Renal pelvis (tissue), 12 donors: ENCODE measurements at places on chromosomes 2 and 18.

DNA sequence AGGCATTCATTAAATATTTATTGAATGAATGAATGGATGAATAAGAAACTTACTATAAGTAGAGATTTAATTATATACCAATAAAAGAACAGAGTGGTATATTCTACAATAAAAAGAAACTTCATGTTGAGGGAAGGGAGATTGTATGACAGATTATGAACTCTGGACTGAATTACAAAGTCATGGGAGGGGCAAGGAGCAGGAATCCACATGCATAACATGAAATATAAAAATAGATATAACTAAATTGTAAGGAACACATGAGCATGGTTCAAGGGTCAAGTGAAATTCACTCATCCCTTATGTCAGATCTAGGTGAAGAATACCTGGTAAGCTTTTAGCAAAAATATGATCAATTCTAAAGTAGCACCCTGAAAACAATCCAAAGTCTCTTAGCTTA is 27.1 kb upstream of the TLK1 start:
- no peak for DNase-seq

DNA sequence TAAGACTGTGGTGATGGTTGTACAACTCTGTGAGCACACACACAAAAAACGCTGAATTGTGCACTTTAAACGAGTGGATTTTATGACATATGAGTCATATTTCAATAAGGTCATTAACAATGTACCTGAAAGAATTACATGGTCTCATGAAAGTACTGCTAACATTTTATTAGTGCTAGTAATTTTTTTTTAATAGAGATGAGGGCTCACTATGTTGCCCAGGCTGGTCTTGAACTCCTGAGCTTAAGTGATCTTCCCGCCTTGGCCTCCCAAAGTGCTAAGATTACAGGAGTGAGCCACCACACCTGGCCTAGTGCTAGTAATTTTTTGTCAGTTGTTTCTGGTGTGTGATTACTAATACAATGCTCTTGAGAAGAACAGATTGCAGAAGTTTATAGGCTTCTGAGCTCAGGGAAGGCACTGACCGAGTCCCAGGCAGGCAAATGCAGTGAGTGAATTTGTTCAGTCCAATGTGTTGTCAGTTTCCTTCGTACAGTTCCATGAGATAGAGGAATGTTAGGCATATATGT is 177.0 kb downstream of the TGIF1 start:
- no peak for DNase-seq

GRCh38 chr2:861655-862354 is 88.8 kb upstream of the SNTG2 start:
- no peak for DNase-seq

DNA sequence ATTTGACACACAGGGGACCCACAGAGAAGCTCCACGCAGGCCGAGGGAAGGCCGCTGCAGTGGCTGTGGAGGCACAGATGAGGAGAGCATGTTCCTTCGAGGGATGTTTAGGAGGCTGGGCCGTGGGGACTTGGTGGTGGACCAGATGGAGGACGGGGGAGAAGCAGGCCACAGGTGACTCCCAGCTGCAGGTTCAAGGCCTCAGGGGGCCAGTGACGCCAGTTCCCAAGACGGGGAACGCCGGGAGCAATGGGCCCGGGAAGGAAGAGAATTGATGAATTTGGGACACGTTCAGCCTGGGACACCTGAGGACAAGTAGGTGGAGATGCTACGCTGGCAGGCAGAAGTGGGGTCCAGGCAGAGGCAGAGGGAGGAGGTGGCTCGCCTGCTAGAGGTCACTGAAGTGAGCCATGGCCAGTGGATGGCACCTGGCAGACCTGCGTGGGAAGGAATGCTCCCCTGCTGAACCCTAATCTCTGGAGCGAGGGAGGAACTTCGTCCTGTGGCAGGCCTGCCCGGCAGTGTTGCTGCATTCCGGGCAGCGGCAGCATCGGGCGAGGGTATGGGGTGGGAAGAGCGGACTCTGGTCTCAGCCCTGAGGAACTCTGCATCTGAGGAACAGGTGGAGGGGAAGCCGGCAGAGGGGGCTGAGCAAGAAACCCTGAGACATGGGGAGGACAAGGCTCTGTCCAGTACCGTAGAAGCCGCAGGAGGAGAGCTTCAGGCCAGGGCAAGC is 25.2 kb upstream of the HPCAL1 start:
- DNase-seq: peak; percentile 54

DNA sequence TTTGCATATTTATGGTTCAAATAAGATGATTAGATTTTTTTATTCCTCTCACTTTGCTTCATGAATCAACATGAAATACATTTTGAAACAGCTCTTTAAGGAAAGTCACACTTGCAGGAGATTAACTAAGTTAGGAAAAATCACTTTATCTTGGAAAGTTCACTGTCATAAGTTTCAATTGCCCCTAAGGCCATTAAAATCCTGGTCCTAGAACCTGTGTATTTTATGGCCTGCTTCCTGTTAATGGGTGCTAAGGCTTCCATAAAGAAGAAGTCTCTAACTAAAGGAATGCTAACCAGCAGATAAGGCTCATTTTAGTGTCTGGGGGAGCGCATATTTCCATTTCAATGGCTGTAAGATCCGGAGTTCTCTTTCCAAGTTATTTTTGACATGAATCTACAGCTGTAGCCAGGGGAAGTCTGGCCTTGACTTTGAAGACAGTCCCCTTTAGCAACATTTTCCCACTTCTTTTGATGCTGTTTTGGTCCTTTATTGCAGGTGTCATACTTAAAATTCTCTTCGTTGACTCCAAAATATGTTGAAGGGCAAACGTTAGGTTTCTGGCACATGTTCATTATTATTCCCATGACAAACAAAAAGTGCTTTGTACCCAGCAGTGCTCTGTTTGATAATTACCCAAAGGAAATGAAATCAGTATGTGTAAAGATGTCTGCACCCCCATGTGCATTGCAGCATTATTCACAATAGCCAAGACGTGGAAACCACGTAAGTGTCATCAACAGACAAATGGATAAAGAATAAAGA is 34.4 kb upstream of the SH3BP4 start:
- DNase-seq: no peak

- no peak for DNase-seq
Observed at GRCh38 chr2:205568620-205569019, 113.7 kb upstream of the NRP2 start.

GRCh38 chr2:203887677-203888076 is 20.1 kb downstream of the CTLA4 start:
- no peak for DNase-seq

DNA sequence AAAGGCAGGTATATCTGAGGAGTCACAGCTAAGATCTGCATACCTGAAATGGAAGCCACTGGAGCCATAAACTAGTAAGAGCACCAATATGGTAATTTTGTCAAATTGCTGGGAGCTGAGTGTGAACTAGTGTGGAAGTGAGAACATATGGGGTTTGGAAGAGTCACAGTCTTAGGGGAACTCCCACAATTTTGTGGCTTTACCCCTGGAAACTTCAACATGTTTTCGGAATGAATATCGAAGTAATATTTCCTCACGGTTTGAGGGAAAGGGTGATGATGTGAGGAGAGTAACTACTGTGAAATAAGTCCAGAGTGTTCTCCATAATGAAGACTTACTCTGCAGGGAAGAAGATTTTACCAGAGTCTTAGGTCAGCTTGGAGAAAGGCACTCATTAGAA is 565.9 kb downstream of the RIT2 start:
- no peak for DNase-seq

DNA sequence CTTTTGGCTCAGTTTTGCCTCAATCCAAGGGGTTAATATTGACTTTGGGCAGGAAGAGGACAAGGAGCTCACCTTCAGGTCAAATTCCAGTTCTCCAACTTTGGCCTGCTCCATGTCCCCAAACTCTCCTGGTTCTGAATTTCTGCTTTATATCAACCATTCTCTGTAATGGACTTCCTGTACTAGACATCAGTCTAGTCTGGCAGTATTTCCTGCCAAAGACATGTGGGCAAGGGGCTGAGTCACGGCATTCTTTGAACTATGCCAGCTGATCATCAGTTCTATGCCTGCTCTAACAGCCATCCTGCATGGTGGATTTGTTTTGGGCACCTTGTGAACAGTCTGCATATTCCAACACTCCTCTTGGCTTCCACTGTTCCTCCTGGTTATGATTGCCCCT is 199.4 kb downstream of the ZEB2 start:
- no peak for DNase-seq

DNA sequence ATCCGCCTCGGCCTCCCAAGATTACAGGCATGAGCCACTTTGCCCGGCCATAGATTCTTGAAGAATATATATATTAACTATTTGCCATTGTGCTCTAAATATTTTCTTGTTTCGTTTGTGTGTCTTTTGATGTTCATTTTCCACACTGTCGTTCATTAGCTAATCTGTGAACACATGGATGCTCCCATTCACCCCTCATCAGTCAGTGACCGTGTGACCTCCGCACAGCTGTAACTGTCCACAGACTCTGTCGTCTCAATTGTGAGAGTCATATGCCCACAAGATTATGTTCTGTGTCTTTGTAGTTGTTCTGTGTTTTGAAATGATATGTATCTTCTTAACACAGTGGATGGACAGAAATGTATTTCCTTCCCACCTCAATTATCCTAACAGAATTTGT is 29.6 kb downstream of the RAMP1 start:
- no peak for DNase-seq

GRCh38 chr2:230347659-230348305 is 20.8 kb downstream of the SP140L start:
- no peak for DNase-seq

- no peak for DNase-seq
Observed at GRCh38 chr2:44789971-44790721, 151.4 kb upstream of the SIX3 start.

DNA sequence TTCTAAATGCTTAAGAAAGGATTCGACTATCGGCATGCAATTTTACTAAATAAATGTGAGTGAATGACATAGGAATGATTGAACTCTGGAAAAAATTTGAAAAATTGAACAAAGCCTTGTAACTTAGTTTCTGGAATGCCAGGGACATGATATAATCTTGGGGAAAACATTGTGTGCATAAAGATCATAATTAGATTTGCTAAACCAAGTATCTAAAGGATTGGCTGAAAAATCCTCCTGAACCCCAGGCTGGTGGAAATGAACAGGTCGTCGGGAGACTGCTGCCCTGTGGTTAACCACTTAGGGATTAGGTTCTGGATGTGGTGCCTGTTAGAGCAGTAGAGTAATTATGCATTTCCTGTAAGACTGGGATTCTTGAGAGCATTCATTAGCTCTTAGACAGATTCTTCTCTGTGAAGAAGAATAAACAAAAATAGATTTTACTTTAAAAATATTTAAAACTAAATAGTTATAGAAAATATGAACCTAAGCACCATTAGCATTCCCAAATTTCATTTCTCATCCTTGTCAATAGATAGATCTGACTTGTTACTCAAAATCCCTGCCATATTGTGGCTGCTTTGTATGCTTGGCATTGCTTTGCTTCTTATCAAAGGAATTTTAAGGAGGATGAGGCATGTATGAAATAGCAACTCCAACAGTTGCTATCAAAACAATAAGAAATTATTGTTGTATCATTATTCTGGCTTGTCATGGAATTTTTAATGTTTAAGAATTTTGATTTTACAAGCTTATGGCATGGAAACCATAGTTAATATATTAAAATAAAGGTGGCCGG is 55.9 kb downstream of the LYPD6B start:
- no peak for DNase-seq
